Activated CD4-positive, alpha-beta T cell treated with anti-CD3 and anti-CD28 coated beads for 1 hour (primary cell): ENCODE measurements at places on chromosomes 6 and 20.

GRCh38 chr6:168165891-168166290 is 86.9 kb upstream of the FRMD1 start:
- no peak for DNase-seq

GRCh38 chr20:9331707-9332435 is 182.5 kb upstream of the LAMP5 start:
- DNase-seq, result no peak

DNA sequence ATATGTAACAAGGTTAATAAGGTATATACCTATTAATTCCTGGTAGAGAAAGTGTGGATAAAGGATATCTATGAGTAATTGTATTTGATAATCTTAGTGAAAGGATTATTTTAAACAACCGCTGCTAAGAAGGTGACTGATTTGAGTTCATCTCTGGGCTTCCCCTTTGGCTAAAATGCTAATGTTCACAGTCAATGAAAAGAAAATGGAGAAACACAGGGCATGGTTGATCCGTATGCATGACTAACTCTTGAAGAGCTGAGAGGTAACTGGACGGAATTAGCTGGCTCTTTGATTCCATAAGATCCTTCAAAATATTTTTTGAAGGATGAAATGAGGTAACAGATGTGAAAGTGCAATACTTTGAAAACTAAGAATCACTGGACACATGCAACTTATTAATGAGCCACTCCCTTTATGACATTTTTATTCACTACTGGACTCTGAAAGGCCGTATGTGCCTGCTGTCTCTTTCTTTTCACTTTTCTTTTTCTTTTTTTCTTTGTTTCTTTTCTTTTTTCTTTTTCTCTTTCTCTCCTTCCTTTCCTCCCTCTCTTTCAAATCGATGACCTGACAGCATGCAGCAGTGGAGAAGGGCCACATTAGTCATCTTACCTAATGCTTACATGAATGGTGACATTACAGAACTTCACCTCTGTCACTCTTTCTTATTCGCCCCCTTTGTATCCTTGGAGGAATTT is 464.6 kb downstream of the CDKAL1 start:
- DNase-seq, result no peak

DNA sequence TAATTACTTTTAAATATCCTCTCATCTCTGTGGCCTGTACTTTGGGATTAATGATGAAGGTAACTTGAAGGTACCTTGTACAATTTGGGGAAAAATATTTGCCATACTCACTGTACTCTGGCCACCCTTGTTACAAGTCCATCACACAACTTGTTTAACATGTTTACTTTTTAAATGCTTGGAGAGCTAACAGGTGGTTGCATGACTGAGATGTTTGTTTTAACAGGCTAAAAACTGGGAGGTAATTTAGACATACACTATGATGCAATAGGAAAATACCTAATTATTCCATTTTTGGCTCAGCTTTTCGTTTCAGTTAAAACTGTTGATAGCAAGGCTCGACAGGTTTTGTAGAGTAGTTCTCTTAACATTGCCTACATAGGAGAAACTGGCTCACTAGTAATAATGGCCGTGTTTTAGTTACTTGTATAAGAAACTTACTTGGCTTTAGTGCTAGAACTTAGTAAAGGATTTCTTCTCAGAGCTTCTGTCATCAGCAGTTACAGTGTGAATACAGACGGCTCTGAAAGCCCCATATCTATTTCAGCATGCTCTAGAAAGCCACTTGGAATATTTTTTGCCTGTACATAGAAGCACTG is 489.8 kb upstream of the SOX4 start:
- no peak for DNase-seq

- no peak for DNase-seq
Measured at GRCh38 chr6:109979033-109979921, 1.2 kb downstream of the GPR6 start.

GRCh38 chr6:84860509-84860908 is 96.1 kb upstream of the TBX18 start:
- no peak for DNase-seq

DNA sequence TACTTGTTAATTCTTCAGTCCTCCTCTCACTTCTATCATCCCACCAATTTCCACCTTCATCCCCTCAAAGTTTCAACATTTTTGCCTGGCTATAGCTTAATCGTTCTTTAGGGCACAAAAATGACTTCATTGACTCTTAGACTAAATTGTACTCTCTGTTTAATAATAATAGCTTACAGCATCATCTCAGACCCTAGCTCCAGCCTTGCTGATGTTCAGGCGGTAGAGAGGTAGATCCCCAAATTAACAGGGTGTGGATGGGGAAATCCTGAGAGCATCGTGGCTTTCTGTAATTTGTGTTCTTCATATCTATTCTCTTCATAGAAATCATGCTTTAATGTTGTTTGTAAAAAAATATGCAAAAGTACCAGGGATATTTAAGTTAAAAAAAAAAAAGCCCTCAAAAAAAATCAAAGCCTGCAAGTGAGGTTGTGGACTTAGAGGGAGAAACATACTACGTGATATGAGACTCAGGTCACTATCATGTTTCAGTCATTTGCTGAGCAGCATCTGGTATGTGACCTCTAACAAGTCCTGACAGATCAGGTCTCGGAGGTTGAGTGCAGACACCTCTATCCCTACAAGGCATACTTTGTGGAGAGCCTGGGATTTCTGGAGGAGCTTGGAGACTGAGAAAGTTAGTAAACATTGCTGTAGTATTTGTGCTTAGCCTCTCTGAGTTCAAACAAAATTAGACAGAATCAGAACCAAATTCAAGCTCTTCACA is 1063.3 kb upstream of the CITED2 start:
- DNase-seq, result no peak

GRCh38 chr20:24590178-24590982 is 121.0 kb downstream of the SYNDIG1 start:
- DNase-seq, result no peak

GRCh38 chr6:144782634-144783033 is 497.5 kb downstream of the UTRN start:
- DNase-seq, result no peak

DNA sequence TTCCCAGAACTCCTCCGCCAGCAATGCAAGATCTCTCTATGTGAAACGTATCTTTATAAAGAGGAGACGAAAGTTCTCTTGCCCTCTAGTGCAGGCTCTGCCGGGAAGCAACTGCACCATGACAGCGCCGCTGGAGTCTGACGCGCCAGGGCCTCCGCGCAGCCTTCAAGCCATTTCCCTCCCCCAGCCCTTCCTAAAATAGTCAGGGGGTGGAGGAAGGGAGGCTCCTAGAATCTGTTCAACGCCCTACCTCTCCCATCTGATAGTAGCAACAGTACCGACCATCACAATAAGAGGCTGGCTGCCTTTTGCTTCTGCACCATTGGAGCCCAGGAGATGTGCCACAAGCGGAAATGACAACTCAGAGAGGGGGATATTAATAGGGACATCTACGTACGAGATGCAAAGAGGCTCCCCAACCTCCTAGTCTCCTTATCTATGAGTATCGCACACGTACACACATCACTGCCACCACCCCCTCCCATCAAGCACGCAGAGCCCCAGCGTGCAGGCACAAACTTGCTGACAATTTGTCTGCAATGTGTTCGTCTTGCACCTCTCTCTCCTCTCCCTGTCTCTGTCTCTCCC is 1.0 kb downstream of the SYNE1 start:
- DNase-seq, result no peak

DNA sequence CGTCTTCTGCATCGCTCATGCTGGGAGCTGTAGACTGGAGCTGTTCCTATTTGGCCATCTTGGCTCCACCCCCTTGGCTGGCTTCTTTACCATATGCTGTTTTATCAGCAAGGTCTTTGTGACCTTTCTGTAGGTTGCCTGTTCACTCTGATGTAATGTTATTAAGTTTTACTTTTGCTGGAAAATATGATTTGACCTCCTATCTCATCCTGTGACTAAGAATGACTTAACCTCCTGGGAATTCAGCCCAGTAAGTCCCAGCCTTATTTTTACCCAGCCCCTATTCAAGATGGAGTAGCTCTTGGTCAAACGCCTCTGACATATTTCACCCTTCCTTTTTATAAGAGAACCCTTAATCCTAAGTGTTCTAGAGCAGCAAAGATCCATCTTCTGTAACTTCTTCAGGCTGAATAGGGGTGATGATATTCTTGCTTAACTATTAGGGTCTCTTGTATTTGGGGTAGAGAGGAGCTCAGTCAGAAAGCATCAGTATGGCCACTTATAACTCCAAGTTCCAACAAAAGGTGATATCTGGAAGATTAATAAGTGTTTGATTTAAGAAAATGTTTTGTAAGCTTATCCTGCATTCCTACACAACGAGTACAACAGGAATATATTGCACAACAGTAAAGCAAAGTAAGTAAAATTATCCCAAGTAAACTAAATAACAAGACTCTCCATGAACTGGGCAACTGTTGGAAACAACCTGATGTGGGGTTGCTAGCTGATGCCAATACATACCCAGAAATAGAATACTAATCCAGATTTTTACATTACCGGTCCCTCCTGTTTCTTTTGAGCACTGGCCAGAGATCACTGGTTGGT is 23.1 kb upstream of the HMGN3 start:
- DNase-seq, result no peak

DNA sequence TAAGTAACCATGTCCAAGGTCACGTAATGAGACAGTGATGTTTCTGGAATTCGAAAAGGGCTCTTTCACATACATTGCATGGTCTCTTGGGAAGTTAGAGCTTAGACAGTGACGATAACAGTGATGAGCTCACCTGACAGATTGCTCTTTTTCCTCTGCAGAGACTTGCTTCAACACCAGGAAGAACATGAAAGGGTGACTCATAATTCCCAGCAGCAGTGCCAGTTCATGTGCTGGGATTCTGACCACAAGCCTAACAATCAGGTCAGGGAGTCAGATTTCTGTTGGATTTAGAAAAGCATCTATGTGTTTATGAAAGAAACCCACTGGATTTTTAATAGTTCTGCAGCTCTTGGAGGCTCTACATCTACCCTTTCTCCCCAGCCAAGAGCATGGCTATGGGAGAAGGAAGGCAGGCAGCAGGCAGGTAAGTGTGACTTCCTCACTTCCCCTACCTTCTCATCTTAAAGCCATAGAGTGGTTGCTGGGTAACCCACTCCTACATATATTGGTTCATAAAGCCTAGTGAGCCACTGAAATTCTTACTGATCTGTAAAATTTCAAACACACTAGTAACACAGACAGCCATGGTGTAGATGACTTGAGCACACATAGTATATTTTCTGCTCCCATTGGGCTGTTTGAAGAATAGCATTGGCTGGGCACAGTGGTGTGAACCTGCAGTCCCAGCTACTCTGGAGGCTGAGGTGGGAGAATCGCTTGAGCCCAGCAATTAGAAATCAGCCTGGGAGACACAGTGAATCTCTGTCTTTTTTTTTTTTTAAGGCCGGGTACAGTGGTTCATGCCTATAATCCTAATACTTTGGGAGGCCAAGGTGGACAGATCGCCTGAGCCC is 44.4 kb upstream of the LOC128125822 start:
- no peak for DNase-seq

- DNase-seq, result no peak
Measured at GRCh38 chr20:50138120-50138478, 15.4 kb downstream of the PEDS1 start.

DNA sequence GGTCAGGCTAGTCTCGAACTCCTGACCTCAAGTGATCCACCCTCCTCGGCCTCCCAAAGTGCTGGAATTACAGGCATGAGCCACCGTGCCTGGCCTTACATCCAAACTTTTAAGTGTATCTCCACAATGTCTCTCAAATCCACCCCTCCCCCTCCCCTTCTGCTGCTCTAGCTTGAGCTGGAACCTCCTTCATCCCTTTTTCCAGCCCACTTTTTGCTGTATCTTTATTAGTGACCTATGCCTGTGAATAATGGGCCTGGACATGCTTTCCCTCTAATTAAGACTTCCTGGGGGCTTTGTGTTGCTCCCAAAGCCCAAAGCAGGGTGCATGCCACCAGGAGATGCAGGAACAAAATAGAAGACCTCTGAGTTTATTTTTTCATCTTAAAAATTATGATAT is 26.1 kb downstream of the TNFAIP3 start:
- DNase-seq, result no peak

DNA sequence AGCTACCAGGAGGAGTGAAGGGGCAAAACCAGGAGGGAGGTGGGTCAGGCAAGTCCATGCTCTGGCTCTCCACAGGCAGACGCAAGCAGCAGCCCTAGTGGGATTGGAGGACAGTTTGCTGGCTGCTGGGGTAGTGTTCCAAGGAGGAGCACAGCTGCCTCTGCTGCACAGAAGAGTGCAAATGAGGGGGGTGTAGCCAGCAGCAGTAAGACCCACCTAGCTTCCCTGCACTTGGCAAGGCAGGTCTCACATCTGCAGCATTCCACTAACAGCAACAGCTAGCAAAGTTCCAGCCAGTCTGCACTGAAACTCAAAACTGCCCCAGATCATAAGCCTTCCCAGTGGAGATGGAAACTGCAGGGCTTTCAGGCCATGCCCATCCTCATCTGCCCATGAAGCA is 405.0 kb downstream of the UTRN start:
- no peak for DNase-seq

DNA sequence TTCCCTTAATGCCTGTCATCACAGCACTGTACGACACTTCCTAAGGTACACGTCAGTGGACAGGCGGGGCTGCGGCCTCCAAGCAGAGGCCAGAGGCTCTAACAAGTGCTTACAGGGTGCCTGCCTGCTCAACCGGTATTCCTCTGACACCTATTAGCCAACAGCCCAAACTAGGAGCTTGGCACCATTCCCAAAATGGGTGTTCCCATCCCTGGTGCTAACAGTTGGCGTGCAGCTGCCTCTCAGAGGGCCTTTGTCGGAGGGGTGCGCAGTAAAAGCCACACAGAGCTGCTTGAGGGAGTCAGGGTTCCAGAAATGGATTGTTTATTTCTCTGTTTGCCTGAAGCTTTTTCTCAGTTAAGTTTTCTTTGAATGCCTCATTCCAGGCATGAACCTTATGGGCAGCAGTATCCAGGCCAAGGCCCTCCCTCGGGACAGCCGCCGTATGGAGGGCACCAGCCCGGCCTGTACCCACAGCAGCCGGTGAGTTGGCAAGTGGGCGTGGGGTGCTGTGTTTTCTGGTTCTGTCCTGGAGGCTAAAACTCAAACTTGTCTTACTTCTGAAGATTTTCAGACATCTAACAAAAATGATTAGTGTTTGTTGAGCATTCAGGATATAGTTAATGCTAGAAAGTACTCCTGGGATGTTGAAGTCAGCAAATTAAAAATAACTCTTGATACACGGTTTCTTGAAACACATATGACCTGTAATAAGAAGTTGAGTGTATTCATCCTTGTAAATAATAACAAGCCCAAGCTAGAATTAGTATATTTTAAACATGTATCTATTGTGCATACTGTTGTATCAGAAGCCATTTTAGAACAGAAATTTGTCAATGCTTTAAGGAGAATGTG is 124.7 kb downstream of the TMEM242 start:
- no peak for DNase-seq

- DNase-seq, result no peak
Measured at GRCh38 chr20:316316-317068, 8.9 kb upstream of the SOX12 start.

- no peak for DNase-seq
Measured at GRCh38 chr20:38272961-38273360, 12.4 kb upstream of the KIAA1755 start.

- DNase-seq, result no peak
Measured at GRCh38 chr6:32113386-32114352, 4.5 kb upstream of the TNXB start.
